Type B pancreatic cell (in vitro differentiated cells): ENCODE measurements at places on chromosomes 6 and 20.

DNA sequence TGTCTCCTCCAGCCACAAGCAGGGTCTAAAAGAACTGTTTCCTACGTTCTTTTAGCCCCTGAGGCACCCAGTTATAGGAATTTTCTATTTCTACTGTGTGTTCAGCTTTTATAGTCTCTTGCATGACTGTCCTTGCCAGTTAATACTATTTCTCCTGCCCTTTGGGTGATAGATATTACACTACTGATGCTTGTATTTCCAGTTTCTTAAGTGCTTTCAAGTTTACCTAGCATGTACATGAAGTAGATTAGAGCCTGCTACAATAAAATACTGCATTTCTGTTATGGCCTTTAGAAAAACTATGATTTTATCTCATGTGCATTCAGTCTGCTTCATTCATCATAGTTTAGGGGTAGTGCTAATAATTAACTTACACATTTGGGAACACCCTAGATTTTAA is 89.6 kb downstream of the FOXO3 start:
- DNase-seq, result no peak

GRCh38 chr6:149755300-149756260 is 6.0 kb downstream of the PCMT1 start:
- DNase-seq, result no peak

DNA sequence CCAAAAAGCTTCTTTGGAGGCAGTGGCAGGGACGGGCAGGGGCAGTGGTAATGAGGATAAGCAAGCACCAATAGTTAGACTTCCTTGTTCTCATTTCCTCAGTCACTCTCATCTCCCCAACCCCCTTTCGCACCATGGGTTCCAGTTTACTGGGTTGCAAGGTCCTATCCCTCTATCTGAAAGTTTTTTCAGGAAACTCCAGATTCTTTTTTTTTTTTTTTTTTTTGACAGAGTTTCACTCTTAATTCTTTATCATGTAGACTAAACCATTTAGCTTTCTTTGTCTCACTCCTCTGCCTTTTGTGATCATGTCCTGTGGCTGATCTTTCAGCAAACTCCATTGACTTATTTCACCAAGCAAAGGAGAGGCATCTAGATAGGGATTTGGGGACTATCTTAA is 51.4 kb upstream of the GMDS start:
- no peak for DNase-seq

GRCh38 chr20:19688031-19688806 is 69.8 kb upstream of the RIN2 start:
- DNase-seq, result no peak

DNA sequence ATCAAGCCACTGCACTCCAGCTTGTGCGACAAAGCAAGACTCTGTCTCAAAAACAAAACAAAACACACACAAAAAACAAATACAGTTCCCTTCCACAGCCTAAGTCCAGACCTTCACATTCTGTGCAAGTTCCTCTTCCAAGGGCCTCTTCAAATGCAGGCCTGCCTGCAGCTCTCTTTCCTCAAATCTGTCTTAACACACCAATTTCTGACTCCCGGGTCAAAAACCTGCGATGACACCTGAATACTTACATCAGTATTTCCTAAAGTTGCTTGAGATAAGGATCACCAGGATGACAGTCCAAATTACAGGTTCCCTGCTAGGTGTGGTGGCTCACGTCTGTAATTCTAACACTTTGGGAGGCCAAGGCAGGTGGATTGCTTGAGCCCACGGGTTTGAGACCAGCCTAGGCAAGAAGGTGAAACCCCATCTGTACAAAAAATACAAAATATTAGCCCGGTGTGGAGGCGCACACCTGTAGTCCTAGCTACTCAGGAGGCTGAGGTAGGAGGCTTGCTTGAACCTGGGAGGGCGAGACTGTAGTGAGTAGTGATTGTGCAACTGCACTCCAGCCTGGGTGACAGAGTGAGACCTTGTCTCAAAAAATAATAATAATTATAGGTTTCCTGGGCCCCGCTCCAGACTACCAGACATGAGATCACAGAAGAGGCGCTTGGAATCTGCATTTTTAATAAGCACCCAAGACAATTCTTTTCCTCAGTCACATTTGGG is 8.8 kb upstream of the PARD6B start:
- DNase-seq, result no peak

GRCh38 chr6:2942914-2943563 is 28.3 kb downstream of the SERPINB6 start:
- no peak for DNase-seq

- no peak for DNase-seq
Measured at GRCh38 chr6:7138046-7138531, 30.3 kb downstream of the RREB1 start.

- no peak for DNase-seq
Measured at GRCh38 chr20:24089576-24089975, 101.0 kb upstream of the GGTLC1 start.

GRCh38 chr20:58788896-58789544 is 61.7 kb downstream of the GNAS-AS1 start:
- no peak for DNase-seq

GRCh38 chr6:136744889-136745288 is 47.4 kb downstream of the MAP3K5 start:
- DNase-seq, result no peak

- no peak for DNase-seq
Measured at GRCh38 chr6:14537030-14537429, 419.5 kb downstream of the CD83 start.

DNA sequence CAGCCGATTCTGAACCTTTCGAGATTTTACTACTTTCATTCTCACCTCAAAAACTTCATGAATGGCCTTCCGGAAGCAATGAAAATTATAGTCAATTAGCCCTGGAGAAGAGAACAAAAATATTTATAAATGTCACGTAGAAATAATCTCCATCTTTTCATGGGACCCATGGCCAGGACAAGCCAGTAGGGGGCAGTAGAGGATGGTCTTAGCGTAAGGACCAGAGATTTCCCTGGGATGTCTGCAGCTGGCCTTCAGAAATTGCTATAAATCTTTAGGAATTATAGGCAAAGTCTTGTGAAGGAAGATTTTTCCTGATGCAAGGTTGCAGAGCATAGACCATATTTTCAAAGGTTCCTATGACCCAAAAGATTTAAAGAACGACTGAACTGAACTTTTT is 15.6 kb upstream of the UBE2J1 start:
- no peak for DNase-seq

DNA sequence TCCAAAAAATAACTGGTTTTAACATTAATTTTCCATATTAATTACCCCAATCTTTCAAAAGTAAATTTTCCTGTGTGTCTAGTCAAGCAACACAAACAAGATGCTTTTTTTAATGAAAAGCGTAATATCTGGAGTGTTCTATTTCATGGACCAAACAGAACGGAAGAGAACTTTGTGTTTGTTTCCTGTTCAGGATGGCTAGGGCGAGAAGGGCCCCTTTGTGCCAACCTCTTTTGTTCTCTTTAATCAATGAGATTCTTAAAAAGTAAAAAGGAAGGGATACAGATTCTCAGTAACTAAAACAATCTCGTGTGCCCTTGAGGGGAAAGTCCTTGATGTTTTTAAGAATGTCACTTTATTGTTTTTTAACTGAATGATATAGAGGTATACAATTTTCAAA is 55.7 kb downstream of the GNAS start:
- DNase-seq, result no peak

DNA sequence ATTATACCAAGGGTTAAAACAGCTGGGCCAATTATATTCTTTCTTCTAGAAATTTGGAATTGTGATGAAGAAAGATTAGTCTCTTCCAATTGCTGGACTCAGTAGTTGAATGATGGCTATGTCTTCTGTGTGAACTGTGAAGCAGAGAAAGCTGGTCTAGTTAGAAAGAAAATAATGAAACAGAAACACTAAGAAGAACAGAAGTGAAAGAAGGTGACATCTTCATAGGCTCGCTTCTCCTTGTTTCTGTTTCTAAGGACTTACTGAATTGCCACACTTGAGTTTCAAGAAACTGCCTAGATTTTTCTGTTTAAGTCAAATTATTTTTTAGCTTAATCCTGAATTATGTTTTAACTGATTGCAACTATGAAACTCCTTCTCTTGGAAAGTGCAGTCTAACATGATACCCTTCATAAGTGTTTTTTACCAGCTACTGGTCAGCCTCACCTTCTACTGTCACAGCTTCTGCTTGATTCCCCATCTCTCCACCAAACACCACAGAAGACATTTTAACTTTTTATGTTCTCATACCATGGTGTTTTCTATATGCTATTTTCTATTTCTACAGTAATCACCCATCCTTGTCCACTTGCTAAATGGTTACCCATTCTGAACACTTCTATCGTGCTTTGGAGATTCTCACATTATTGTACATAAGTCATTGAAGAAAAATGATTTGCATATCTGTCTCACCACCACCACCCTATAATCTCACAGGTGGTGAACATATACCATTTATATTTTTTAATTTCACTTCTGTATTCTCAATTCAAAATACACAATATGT is 268.8 kb downstream of the GRIK2 start:
- DNase-seq, result no peak

DNA sequence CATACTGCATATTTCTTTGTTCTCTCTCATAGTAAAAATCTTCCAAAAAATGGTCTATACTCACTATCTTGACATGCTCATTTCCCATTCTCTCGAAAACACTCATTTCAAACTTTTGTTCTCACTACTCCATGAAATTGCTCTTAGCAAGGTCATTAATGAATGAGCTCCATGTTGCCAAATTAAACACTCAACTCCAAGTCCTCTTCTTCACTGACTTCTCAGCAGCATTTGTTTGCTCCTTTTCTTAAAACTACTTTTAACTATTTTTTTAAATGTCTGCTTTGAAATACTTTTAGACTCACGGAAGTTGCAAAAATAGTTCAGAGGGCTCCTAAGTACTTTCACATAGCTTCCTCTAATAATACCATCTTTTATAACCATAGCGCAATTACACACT is 274.0 kb upstream of the PREP start:
- DNase-seq, result no peak

DNA sequence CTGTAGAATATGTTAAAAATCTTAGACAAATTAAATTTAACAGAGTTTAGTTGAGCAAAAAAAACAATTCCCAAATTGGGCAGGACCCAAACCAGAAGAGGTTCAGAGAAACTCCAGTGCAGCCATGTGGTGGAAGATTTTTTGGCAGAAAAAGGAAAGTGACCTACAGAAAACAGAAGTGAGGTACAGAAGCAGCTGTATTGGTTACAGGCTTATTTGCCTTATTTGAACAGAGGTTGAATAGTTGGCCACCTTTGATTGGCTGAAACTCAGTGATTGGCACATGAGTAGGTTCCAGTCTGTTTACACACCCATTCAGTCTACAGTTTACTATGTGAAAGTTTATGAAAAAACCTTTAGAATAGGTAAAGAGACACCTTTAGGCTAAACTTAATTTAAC is 110.9 kb upstream of the LAMP5 start:
- no peak for DNase-seq

- peak; percentile 68 for DNase-seq
Measured at GRCh38 chr6:149925253-149925973, 2.5 kb upstream of the RAET1G start.

GRCh38 chr20:17898548-17898994 is 70.0 kb downstream of the SNX5 start:
- DNase-seq, result no peak

GRCh38 chr6:80531681-80532619 is 425.5 kb downstream of the BCKDHB start:
- no peak for DNase-seq

DNA sequence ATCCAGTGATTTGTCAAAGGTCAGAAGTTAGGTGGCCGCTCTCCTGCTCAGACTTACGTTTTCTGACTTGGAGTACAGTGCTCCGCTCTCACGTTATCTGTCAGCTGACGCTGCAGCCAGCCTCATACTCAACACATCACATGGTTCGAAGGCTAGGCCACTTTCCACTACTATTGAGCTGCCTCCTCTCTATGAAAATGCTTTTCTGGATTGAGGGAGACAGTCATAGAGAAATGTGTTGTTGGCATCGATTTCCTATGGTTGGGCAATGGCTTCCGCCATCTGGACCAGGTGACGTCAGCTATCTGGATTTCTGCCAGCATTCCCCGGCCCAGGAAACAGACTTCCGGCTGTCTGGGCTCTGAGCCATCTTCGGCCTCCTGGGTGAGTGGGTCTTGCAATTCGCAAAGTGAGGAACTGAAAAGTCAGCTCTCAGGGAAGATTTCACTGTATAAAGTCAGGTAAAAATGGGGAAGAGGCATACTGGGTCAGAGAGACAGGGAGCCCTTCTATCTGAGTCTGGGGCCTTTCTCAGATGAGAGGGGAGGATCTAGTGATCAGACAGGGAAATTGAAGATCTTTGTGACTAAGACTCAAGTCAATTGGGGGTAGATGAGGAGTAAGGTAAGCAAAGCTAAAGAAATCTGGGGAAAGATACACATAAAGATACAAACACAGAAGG is 37.5 kb upstream of the IER3 start:
- no peak for DNase-seq

DNA sequence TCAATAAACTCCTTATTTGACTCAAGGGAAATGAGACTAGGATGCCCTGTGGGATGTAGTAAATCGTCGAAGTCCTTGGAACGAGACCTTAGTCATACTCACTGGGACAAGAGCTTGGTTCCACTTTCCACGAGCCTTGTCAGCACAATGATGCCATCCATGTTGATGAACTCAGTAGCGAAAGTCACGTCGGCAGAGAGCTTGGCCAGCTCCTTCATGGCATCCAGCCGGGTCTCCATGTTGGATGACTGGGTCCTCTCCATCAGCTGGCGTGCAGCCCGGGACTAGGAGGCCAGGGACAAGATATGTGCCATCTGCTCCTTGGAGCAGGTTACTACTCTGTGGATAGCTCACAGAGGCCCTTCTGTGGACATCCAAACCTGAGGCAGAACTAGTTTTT is 17.5 kb downstream of the ELMO2 start:
- no peak for DNase-seq

GRCh38 chr20:12956303-12956702 is 52.5 kb upstream of the SPTLC3 start:
- no peak for DNase-seq

DNA sequence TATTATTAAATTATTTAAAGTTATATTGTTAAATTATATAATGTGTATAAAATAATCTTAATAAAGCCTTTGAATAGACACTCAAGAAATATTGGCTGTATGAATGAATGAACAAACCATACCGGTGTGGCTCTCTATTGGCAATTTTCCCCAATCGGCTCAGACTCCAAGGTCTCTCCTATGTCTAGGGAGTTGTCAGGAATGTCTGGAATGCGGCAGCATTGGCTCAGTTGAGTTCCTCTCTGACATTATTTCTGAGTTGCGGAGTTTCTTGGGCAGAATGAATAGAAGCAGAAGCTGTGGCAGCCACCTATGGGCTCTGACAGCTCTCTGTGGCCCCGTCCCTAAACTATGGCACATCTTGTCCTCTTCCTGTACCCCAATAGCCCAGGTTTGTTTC is 111.0 kb downstream of the SOBP start:
- no peak for DNase-seq
